ENCODE measurements at places on chromosomes 12 and 14.

DNA sequence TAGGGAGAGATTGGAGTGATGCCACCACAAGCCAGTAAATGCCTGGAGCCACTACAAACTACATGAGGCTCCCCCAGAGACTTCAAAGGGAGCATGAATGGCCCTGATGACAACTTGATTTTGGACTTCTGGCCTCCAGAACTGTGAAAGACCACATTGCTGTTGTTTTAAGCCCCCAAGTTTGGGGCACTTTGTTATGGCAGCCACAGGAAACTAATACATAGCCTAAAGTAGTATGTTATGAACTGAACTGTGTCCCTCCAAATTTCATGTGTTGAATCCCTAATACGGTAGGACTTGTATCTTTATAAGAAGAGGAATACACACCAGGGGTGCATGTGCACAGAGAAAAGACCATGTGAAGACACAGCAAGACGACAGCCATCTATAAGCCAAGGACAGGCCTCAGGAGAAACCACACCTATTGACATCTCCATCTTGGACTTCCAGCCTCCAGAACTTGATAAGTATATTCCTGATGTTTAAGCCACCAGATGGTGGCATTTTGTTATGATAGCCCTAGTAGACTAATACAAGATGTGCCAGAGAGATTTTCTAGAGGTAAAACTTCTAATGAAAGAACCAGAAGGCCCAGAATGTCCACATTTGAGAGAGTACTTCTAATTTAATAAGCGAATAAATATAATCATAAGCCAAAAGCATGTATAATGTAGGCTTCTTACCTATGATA, 127.1 kb upstream of the BMP4 start:
- no peak overlapping the region for H3K27ac ChIP-seq
- no peaks in the 10 kb centered on the region for H3K36me3 ChIP-seq
- no peak for ATAC-seq
- peaks cover 4% of the 10 kb centered on the region for H3K27me3 ChIP-seq

GRCh38 chr12:112236786-112237185, 111.4 kb downstream of the TRAFD1 start:
- H3K27ac ChIP-seq: no peak overlapping the region
- H3K4me1 ChIP-seq: no peaks in the 10 kb centered on the region
- H3K36me3 ChIP-seq: peaks cover 98% of the 10 kb centered on the region
- ATAC-seq: no peak

GRCh38 chr12:86081843-86082242, 174.3 kb downstream of the MGAT4C start:
- H3K4me3 ChIP-seq: no peak overlapping the region
- no peaks in the 10 kb centered on the region for H3K36me3 ChIP-seq
- ATAC-seq: no peak
- H3K4me1 ChIP-seq: no peaks in the 10 kb centered on the region
- H3K27me3 ChIP-seq: no peaks in the 10 kb centered on the region

DNA sequence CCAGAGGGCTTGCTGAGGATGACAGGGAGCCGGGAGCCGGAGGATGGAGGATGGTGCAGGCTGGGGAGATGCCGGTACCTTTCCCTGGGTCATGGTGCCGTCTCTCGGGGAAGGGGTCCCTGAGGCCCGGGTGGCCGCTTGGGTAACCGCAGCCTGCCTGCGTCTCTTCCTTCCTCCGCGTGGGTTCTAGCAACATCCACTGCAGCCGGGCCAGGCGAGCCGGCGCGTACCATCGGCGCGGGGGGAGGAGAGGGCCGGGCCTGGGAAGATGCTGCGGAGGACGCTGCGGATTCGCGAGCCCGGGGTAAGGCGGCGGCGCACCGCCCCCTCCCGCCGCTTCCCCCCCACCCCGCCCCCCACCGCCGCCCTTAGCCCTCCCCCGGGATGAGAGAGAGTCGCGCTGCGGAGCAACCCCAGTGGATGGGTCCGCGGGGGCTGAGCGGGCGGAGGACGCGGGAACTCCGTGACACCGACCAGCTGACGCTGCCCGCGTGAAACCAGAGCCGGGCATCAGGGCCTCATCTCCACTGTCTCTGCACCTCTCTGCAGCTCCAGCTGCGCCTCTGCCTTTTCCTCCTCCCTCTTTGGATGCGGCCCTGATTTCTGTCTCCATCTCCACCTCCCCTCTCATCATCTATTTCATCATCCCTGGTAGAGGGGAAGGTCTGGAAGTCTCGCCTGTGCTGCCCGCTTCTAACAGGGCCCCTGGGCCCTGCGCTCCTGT, at the start of gene FAIM2:
FAIM2 (minus strand) TSS at position 201 of the 724 bp plus-strand sequence; CDS start at position 93, 108 bp downstream.
- ATAC-seq: peak; percentile 80
- H3K4me1 ChIP-seq: peaks cover 8% of the 10 kb centered on the region
- H3K36me3 ChIP-seq: no peaks in the 10 kb centered on the region
- peaks cover 7% of the 10 kb centered on the region for H3K27me3 ChIP-seq
- H3K4me3 ChIP-seq: peak within 1 kb of the TSS; percentile 73

DNA sequence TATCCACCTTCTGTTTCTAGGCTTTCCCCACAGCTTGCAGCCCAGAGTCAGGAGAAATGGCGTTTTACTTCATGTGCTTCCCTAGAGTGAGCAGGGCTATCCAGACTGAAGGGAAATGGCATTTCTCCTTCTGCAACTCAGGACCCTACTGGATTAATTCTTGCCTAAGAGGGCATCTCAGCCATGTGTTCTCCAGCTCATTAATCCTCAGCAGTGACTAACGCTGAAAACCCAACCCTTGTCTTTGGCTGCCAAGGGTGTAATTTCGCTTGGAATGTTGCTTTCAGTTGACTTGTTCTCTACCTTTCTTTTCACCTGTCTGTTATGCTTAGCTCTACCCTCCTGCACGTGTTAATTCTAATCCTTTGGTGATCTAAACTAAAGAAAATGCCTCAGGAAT, 21.0 kb upstream of the EMP1 start:
- H3K27me3 ChIP-seq: peaks cover 15% of the 10 kb centered on the region
- H3K36me3 ChIP-seq: no peaks in the 10 kb centered on the region
- peaks cover 29% of the 10 kb centered on the region for H3K4me1 ChIP-seq
- no peak for ATAC-seq

- no peaks in the 10 kb centered on the region for H3K4me1 ChIP-seq
- no peak overlapping the region for H3K4me3 ChIP-seq
- ATAC-seq: no peak
- no peaks in the 10 kb centered on the region for H3K36me3 ChIP-seq
- H3K27me3 ChIP-seq: no peaks in the 10 kb centered on the region
Observed at GRCh38 chr12:133217219-133217618, 18.5 kb downstream of the ANHX start.

GRCh38 chr12:31591380-31591901, 505 bp upstream of the DENND5B start:
- peaks cover 4% of the 10 kb centered on the region for H3K4me1 ChIP-seq
- H3K27me3 ChIP-seq: peaks cover 44% of the 10 kb centered on the region
- no peak for ATAC-seq

GRCh38 chr14:64035143-64035542, 182.3 kb downstream of the SYNE2 start:
- H3K4me3 ChIP-seq: no peak overlapping the region
- no peaks in the 10 kb centered on the region for H3K4me1 ChIP-seq
- no peaks in the 10 kb centered on the region for H3K27me3 ChIP-seq
- ATAC-seq: no peak
- H3K27ac ChIP-seq: no peak overlapping the region
- H3K36me3 ChIP-seq: peaks cover 72% of the 10 kb centered on the region

- no peaks in the 10 kb centered on the region for H3K4me1 ChIP-seq
- no peaks in the 10 kb centered on the region for H3K36me3 ChIP-seq
- ATAC-seq: no peak
- peaks cover 6% of the 10 kb centered on the region for H3K27me3 ChIP-seq
- no peak overlapping the region for H3K27ac ChIP-seq
- no peak overlapping the region for H3K4me3 ChIP-seq
Observed at GRCh38 chr12:128715485-128715884, 108.3 kb downstream of the SLC15A4 start.

GRCh38 chr12:114656906-114657596, 26.9 kb downstream of the TBX3 start:
- H3K27me3 ChIP-seq: peaks cover 4% of the 10 kb centered on the region
- no peak overlapping the region for H3K4me3 ChIP-seq
- ATAC-seq: no peak
- no peaks in the 10 kb centered on the region for H3K4me1 ChIP-seq
- no peak overlapping the region for H3K27ac ChIP-seq
- no peaks in the 10 kb centered on the region for H3K36me3 ChIP-seq

GRCh38 chr12:113852264-113852663, 113.9 kb downstream of the RBM19 start:
- no peak for ATAC-seq
- H3K27me3 ChIP-seq: no peaks in the 10 kb centered on the region
- no peaks in the 10 kb centered on the region for H3K4me1 ChIP-seq
- peaks cover 60% of the 10 kb centered on the region for H3K36me3 ChIP-seq
- no peak overlapping the region for H3K4me3 ChIP-seq

- H3K4me1 ChIP-seq: no peaks in the 10 kb centered on the region
- no peak overlapping the region for H3K27ac ChIP-seq
- no peak overlapping the region for H3K4me3 ChIP-seq
- ATAC-seq: no peak
- no peaks in the 10 kb centered on the region for H3K27me3 ChIP-seq
Observed at GRCh38 chr12:99386907-99387306, 260.6 kb upstream of the GARIN6 start.

DNA sequence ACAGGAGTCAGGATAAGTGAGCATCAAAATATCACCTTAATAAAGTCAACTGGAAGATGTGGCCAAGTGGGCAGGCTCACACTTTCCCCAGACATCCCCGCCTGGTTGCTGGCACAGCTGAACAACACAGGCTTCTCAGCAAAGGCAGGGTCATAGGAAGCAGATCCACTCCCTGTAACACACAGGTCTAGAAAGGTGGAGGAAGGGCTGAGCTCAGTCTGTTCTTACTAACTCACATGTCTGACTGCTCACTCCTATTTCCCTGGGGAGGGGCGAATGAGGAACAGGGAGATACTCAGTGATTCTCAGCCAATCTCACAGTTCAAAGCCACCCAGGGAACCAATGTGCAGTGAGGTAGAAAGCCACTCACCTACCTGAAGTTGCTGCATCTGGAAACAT, 45.0 kb upstream of the AMN1 start:
- ATAC-seq: no peak
- no peaks in the 10 kb centered on the region for H3K4me1 ChIP-seq

DNA sequence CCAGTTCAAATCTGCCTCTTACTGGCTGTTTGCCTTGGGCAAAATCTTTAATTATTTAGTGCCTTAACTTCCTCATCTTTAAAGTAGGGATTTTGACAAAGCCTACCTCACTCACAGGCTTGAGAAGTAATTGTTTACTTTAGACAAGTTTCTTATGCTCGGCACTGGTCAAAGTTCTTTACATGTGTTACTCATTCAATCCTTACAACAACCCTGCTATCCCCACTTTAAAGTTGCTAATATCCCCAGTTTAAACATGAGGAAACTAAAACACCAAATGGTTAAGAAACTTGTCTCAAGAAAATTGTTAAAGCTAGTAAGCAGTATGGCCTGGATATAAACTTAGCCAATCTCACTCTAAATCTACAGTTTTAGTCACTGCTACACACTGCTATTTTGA, 204.0 kb upstream of the AVPR1A start:
- no peaks in the 10 kb centered on the region for H3K36me3 ChIP-seq
- H3K27me3 ChIP-seq: no peaks in the 10 kb centered on the region
- no peak overlapping the region for H3K27ac ChIP-seq
- ATAC-seq: no peak
- H3K4me1 ChIP-seq: no peaks in the 10 kb centered on the region

- H3K4me3 ChIP-seq: no peak overlapping the region
- ATAC-seq: peak; percentile 61
- no peak overlapping the region for H3K27ac ChIP-seq
Observed at GRCh38 chr14:94480809-94481208, 4.8 kb upstream of the SERPINA9 start.

All from activated T-helper 17 cell treated with anti-CD3 and anti-CD28 coated beads, Interleukin-2, amount 50 U/mL, for 72 hours (primary cell).